Skeletal muscle cell (primary cell): ENCODE measurements at places on chromosomes 5 and 9.
A peak's percentile ranks its signal among the peaks of the same experiment; 100 is the strongest.

GRCh38 chr5:116452774-116453368 is 121.8 kb downstream of the SEMA6A start:
- DNase-seq: no peak

DNA sequence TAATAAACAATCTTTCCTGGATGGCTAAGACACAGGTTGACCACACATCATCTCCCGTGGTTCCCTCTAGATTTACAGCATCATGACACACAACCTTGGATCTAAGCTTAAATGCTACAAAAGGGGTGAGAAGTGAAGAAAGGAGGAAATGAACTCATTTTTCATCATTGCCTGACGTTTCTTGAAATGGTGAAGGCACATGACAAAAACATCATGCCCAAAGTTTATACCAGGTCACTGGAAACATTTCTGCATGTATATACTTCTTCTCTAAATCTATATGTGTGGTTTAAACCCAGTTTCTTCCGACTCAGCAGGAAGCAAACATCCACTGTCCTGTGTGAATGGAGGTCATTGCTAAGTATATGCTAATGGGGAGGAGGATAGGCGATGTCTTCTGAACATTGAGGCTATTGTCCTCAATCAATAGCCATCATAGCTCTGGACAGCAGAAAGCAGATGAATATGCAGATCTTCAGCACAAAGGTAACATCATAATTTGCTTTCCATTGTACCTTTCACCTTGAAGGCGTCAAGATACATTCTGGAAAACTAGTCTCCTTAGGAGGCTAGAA is 137.4 kb downstream of the MED27 start:
- DNase-seq: no peak

DNA sequence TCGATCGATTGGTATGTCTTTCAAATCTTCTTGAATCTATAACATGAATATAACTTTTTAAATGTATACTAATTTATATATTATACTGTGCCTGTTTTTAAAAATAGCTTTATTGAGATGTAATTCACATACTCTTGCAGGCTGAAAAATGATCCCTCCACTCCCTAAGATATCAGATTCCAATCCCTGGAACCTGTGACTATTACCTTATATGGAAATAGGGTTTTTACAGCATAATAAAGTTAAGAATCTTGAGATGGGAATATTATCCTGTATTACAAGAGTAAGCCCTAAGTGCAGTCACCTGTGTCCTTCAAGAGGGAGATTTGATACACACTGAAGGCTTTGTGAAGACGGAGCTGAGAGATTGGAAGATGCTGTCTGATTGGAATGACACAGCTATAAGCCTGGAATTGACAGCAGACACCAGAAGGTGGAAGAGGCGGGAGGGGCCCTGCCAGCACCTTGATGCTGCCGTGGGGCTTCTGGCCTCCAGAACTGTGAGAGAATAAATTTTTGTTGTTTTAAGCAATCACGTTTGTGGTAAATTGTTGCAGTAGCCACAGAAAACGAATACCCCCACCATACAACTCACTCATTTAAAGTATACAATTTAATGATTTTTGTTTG is 161.3 kb downstream of the RMI1 start:
- no peak for DNase-seq

DNA sequence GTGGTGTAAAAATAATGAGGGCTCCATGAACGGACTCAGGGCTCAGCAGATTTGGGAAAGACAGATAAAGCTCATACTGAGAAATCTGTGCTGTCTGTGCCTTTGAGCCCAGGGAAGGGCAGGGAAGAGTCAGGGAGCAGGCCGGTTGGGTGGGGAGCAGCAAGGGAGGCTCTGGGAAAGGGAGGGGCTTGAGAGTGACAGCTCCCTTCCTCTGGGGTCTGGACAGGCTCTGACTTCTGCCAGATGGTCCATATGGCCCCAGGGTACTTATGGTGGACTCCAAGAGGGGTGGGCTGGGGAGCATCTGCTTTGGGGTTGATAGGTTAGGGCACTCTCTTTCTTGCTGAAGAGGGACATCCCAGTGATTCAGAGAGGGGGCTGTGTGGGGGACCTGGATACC is 2.1 kb downstream of the NPR2 start:
- no peak for DNase-seq

DNA sequence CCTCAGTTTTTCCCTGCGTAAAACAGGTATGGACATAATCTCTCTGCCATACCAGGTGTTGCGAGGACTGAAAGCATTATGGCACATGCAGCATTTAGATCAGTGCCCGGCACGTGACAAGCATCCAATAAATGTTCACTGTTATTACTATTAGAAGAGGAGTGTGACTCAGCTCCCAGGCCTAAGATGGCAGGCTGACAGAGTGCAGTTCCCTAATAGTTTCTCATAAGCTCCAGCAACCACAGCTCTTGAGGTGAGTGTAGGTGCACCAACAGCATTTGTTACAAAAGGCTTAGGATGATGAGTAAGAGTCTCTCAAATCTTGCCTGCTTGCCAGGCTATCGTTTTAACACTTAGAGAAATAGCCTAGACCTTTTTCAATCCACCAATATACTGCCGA is 28.9 kb upstream of the GLIS3 start:
- no peak for DNase-seq

- no peak for DNase-seq
Measured at GRCh38 chr5:176552332-176552869, 3.3 kb downstream of the CDHR2 start.

DNA sequence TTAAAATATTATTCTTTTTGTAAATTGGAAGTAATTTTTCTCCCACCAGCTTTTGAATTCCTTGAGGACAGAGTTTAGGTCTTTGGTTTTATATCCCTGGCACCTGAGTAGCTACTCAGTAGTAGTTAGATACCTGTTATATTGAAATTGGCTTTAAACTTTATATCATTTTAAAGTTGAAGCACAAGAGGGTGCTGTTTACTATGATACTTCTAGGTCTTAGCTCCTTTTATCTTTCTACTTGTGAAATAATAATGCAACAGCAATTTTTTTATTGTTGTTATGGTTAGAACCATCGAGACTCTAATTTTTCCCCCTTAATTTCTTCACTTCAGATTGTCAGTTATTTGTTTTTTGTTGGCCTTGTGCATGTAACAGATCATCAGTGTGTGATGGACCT is 46.3 kb downstream of the AP3S1 start:
- no peak for DNase-seq

- DNase-seq: peak; percentile 25
Measured at GRCh38 chr5:104513121-104513602, 950.6 kb upstream of the NUDT12 start.

- DNase-seq: no peak
Measured at GRCh38 chr5:132528866-132529634, 14.3 kb downstream of the IL5 start.
